ENCODE measurements at places on chromosomes 3 and 15. TPM values are rescaled to one million over a fixed set of nuclear protein-coding genes. Genes with fewer than 3 reads are reported as not detected.

The FRMD5 gene
- polyA plus RNA-seq = 0.51 TPM

GRCh38 chr3:60933824-60934223 lies 317.4 kb downstream of the FHIT start:
- H3K4me1 ChIP-seq = no peaks in the 10 kb centered on the region
- no peak overlapping the region for H3K4me3 ChIP-seq
- no peak overlapping the region for H3K27ac ChIP-seq
- H3K36me3 ChIP-seq = no peaks in the 10 kb centered on the region
- no peak for DNase-seq

DNA sequence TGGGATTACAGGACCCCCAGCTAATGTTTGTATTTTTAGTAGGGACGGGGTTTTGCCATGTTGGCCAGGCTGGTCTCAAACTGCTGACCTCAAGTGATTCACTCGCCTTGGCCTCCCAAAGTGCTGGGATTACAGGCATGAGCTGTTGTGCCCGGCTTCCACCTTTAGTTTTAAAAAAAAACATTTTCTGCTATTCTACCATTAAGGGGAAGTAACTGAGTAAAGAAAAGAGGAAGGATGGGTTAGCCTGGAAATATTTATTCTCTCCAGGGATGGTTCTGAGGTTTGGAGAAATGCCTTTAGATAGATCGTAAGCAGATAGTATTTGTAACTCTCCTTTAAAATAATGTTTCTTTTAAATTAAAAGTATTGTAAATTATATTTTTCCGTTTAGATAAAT lies 3.1 kb downstream of the AP4E1 start:
- DNase-seq = no peak
- peaks cover 45% of the 10 kb centered on the region for H3K4me1 ChIP-seq
- H3K27me3 ChIP-seq = no peaks in the 10 kb centered on the region
- peaks cover 15% of the 10 kb centered on the region for H3K36me3 ChIP-seq
- no peak overlapping the region for H3K4me3 ChIP-seq
- peak overlapping the region; percentile 4 for H3K27ac ChIP-seq

DNA sequence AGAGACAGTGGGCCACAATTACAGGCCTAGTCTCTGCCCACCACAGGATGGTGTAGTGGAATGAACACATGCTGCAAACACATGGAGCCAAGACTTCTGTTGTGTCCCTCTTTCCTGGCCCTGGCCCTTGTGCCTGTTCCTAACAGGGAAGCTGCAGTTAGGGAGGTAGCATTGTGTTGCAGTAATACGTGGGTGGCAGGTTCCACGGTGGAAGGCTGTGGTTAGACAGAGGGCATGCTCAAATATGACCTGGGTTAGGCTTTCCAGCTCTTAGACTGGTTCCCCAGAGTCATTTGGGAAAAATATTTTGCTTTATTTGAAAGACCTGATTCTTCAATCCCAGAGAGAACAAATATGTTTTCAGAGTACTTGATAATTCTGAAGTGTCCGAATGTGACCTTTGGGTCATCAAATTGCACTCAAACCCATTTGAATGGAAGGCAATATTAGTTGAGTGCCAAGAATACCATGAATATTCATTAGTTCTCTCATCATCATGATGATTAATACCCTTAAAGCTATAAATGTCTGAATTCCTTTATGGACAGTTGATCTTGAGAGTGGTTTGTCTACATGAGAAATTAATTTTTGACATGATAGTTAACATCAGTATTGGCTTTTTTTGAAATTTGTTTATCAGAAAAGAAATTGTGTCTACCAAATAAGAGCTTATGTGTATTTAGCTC lies 28.5 kb downstream of the PLAAT1 start:
- no peak overlapping the region for H3K27ac ChIP-seq
- H3K27me3 ChIP-seq = no peaks in the 10 kb centered on the region
- no peaks in the 10 kb centered on the region for H3K36me3 ChIP-seq
- no peak overlapping the region for H3K4me3 ChIP-seq
- no peaks in the 10 kb centered on the region for H3K4me1 ChIP-seq

The IL12A gene
- polyA plus RNA-seq = 1.2 TPM
